Breast epithelium (tissue), 4 donors: ENCODE measurements at places on chromosomes 2 and 18. TPM values are rescaled to one million over a fixed set of nuclear protein-coding genes. Genes with fewer than 3 reads are reported as not detected.

GRCh38 chr2:150274108-150274507 is 213.4 kb downstream of the RND3 start:
- no peaks in the 10 kb centered on the region for H3K27me3 ChIP-seq
- no peak for DNase-seq
- no peak overlapping the region for H3K27ac ChIP-seq
- no peaks in the 10 kb centered on the region for H3K4me1 ChIP-seq
- H3K36me3 ChIP-seq = no peaks in the 10 kb centered on the region

The ZNF512 gene
- 28.8 TPM for total RNA-seq

DNA sequence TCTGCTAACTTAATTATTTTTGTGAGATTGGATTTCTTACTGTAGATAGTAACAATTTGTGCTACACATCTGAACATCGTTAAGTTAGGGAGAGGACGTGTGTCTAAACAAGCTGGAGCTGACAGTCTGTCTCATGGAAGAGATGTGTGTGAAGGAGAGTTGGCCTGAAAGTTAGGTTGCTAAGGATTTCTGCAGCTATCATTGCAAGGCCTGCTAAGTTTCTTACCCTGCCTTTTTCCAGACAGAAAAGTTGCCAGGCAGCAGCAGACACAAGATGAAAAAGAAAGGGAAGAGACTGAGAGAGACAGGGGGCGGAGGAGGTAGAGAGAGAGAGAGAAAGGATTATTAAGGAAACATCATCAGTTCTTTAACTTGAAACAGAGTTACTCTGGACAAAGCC is 4.1 kb upstream of the LRP1B start:
- DNase-seq = no peak
- no peak overlapping the region for H3K27ac ChIP-seq

The CFC1 gene
- not detected for total RNA-seq

DNA sequence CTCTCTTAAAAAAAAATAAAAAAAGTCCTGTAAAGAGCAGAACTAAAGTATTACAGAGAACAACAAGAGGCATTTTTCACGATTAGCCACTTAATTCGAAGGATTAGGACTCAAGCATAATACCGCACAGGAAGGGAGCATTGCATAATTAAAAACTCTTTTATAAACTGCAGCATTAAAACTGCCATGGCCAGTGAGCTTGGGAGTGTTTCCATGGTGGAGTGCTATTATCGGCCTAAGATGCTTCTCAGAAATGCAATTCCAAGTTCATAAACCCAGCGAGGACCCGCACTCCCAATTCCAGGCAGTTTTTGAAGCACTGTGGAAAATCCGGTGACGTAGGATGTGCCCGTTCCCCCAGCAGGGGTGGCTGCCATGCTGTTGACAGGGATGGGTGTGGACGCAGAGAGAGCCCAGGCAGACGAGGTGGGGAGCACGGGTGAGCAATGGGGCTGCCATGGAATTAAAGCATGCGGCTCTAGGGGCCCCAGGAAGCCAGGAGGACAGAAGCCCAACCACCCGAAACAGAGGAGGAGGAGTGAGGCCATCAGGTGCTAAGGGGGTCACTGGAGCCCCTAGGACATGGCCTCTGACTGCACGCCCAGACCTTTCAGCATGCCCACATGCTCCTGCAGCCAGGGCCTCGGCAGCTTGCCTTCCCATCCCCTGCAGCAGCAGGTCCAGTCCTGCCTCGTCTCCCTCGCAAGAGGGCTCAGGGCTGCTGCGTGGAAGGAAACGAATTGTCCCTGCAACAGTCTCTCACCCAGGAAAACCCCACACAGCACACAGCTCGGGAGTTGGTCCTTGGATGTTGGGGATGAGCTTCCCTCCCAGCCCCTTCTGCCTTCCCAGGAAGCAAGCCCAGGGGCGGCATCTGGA is 233.4 kb downstream of the NDUFA10 start:
- no peak for DNase-seq
- no peak overlapping the region for H3K4me3 ChIP-seq
- no peaks in the 10 kb centered on the region for H3K27me3 ChIP-seq
- no peak overlapping the region for H3K27ac ChIP-seq
- H3K4me1 ChIP-seq = no peaks in the 10 kb centered on the region

DNA sequence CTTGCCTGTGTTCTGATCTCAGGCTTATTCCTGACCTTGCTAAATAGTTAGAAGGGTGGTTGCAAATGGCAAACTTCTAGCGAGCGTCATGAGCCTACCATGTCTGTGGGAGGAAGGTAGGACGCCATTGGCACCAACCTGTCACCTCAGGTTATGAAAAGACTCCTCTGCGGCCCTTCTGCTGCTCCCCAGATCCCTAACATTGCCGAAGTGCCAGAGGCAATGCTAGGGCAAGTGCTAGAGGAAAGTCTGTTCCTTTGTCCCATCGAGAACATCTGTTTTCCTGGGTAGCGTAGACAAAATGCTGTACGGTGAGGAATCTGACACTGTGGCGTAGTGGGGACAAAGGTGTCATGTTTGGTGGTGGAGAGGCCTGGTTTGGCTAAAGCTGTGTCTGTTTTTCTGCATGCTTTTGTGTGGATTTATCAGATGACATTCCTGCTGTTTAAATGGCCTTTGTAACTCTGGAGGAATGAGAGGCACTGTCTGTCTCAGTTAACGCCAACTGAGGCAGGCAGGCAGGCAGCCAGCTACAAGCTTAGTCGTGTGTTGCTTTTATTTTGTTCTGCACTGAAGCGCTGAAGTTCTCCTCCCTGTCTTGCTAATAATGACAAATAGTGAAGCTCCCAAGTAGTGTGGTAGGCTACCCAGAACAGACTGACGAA is 94.1 kb downstream of the PRPF40A start:
- H3K27ac ChIP-seq = no peak overlapping the region
- no peaks in the 10 kb centered on the region for H3K4me1 ChIP-seq
- H3K36me3 ChIP-seq = no peaks in the 10 kb centered on the region
- no peak for DNase-seq
- no peaks in the 10 kb centered on the region for H3K27me3 ChIP-seq

DNA sequence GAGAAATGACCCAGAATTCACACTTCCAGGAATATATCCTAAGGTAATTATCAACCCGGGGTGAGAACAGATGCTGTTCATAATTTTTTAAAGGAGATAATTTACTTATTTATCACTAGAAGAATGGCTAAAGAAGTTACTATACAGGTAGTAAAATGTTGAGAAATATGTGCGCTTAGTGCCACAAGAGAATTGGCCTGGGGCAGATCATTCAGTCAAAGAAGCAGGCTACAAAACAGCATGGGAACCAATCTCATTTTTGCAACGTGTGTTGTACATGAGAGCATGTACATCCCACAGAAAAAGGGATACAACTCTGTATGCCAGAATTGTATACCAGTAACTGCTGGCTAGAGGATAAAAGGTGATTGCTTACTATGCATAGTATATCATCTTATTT is 75.2 kb downstream of the VIT start:
- H3K4me1 ChIP-seq = no peaks in the 10 kb centered on the region
- no peak overlapping the region for H3K4me3 ChIP-seq
- H3K27me3 ChIP-seq = no peaks in the 10 kb centered on the region
- no peak for DNase-seq
- no peaks in the 10 kb centered on the region for H3K36me3 ChIP-seq
- H3K27ac ChIP-seq = no peak overlapping the region

DNA sequence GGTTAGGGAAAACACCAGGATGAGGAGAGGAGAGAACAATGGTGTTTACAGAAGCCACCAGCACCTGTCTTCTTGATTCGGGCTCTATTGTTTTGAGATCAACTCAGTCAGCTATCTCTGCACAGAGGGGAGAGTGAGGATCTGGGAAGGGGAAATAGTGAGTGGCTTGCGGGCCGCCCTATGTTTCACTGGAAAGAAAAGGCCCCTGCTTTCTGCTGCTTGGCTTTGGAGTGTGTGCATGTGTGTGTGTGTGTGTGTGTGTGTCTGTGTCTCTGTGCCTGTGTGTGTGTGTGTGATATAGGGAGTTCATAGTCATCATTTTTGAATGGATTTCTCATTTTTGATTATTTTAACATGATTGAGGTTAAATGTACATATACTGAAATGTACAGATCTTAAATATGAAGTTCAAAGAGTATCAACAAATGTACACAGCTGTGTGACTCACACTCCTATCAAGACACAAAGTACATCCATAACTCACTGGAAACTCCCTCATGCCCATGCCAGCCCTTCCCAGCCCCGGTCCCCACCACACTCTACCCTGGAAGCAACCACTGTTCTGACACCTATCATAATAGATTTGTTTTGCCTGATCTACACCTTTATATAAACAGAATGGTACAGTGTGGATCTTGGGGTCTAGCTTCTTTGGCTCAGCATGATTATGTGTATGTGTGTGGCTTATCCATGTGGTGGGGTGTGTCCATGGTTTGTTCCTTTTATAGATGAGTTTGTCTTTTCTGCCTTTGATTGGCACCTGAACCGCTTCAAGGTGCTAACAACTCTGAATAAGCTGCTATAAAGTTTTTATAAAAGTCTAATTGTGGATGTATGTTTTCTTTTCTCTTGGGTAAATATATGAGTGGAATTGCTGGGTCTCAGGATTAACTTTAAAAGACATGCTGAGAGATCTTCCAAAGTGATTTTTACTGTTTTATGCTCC is 258.3 kb downstream of the SETBP1 start:
- no peaks in the 10 kb centered on the region for H3K27me3 ChIP-seq
- H3K27ac ChIP-seq = no peak overlapping the region
- DNase-seq = no peak

DNA sequence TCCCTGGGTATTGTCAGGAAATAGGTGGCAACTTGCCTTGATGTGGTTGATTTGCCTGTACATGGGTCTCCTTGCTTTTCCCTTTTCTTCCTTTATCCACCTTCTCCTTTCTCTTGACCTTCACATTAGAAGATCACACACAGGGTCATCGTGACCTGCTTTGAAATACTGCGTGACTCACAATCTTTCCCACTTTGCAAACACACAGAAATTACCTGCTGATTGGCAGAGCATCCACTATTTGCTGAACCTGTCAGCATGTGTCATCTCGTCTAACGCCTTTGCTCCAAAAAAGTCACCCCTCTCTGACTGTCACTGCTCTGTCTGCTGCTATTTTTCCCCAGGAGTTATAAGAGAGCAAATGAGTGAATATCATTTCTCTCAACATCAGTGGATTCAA is 60.8 kb downstream of the MYO3B start:
- no peak overlapping the region for H3K4me3 ChIP-seq
- no peak overlapping the region for H3K27ac ChIP-seq
- no peaks in the 10 kb centered on the region for H3K27me3 ChIP-seq
- no peaks in the 10 kb centered on the region for H3K4me1 ChIP-seq

The SLC9A2 gene
- 0.16 TPM for total RNA-seq

DNA sequence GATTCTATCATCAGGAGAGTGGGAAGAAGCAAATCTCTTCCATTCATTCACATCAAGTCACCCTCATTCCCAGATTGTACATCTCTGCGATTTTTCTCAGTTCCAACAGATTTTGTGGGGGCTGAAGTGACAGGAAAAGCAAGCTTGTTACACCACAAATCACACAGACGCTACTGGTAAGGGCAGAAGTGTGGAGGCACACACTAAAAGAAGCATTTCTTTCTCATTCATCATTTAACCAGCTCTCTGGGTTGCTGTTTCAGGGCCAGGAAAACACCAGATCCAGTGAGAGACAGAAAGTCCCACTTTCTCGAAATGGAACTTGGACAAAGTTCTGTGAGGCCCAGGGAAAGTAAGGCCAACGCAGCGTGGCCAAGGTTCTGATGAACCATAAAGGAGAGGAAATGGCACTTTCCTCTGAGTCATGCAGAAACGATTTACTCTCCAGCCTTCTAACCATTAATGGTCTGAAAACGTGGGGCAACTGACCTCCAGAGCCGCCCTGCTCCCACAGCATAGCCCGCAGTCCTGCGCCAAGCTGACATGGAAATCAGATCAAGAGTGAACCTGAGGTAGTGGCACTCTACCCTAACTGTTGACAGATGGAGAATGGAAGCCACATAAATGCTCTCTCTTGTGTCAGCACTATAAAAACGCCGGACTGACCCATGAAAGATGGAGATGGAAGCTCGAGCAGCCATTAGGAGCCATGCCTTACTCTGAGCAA is 191.0 kb downstream of the C1D start:
- H3K36me3 ChIP-seq = no peaks in the 10 kb centered on the region
- no peaks in the 10 kb centered on the region for H3K27me3 ChIP-seq
- no peaks in the 10 kb centered on the region for H3K4me1 ChIP-seq
- H3K27ac ChIP-seq = peak overlapping the region; percentile 25

DNA sequence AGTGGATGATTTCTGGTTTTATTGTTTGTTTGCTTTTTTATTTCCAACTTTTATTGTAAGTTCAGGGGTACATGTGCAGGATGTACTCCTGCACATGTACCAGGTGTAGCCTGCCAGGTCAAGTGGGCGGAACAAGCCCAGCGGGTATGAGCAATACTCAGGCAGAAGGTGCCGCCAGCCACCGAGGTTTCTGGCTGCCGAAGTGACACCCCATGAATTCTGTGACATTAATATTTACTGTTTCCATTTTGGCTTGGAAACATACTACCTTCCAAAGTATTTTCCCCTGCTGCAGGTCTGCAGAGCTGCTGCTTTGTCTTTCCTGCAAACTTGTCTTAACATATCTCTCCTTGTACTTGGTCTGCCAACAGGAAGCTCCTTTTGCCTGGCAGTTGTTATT is 78.5 kb downstream of the PTPN4 start:
- no peak overlapping the region for H3K4me3 ChIP-seq
- H3K36me3 ChIP-seq = no peaks in the 10 kb centered on the region
- H3K27ac ChIP-seq = no peak overlapping the region
- no peaks in the 10 kb centered on the region for H3K27me3 ChIP-seq
- DNase-seq = no peak

The DSG1 gene
- total RNA-seq = not detected

DNA sequence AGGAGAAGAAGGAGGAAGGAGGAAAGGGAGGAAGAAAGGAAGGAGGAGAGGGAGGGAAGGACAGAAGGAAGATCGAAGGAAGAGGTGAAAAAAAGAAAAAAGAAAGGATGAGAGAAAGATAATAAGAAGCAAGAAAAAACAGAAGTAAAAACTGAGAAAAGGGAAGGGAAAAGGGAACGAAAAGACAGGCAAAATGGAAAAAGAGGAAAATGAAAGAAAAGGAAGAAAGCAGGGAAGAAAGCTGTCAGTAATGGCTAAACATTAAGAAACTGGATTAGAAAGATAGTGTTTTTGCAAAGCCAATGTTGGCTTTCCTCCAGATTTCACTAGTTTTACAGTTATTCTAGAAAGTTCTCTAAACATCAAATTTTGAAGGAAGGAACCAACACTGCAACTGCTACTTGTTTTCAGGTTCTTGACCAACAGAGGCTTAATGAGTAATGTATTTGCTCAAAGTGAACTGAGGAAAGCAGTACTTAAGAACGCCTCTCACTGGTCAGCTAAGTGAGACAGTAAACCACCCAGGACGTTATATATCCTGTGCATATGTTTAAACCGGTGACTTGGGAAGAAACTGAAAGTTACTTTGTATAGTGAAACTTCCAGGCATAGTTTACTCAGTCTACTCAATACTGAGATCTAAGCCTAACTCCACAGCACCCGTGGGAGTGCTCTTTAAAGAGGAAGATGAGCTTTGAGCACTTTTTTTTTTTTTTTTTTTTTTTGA is 286.2 kb upstream of the TRIB2 start:
- H3K27me3 ChIP-seq = no peaks in the 10 kb centered on the region
- no peak overlapping the region for H3K27ac ChIP-seq
- H3K4me3 ChIP-seq = no peak overlapping the region

GRCh38 chr2:25347205-25347815 is 5.6 kb upstream of the DNMT3A start:
- no peak for DNase-seq
- no peaks in the 10 kb centered on the region for H3K4me1 ChIP-seq
- no peaks in the 10 kb centered on the region for H3K36me3 ChIP-seq
- no peak overlapping the region for H3K4me3 ChIP-seq
- no peaks in the 10 kb centered on the region for H3K27me3 ChIP-seq
- H3K27ac ChIP-seq = no peak overlapping the region
